NCI-H1417 (cell line): ENCODE measurements at places on chromosomes 1 and 21.

GRCh38 chr1:45414746-45415145 is 74.5 kb upstream of the MUTYH start:
- no peak for DNase-seq

DNA sequence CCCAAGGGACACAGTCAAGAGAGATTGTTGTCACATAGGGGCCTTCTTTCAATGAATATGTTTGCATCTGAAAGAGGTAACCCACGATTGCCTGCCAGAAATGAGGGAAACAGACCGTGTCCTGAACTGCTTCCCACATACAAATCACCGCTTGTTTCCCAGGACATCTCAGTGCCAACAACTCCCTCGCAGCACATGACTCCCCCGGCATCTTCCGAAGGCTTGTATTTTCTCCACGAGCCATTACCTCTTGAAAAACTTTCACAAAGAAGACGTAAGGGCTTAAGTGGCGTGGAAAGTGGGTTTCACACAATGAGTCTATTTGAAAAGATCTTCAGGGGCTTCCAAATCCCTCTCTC is 31.6 kb upstream of the PDE9A start:
- DNase-seq: peak; percentile 96

- DNase-seq: no peak
Measured at GRCh38 chr1:19319196-19319595, 7.1 kb downstream of the SLC66A1 start.

- DNase-seq: no peak
Measured at GRCh38 chr1:201038186-201038876, 14.8 kb upstream of the KIF21B start.

- no peak for DNase-seq
Measured at GRCh38 chr1:234865171-234866006, 255.4 kb upstream of the IRF2BP2 start.

GRCh38 chr1:51002516-51002915 is 32.5 kb downstream of the CDKN2C start:
- DNase-seq: no peak

DNA sequence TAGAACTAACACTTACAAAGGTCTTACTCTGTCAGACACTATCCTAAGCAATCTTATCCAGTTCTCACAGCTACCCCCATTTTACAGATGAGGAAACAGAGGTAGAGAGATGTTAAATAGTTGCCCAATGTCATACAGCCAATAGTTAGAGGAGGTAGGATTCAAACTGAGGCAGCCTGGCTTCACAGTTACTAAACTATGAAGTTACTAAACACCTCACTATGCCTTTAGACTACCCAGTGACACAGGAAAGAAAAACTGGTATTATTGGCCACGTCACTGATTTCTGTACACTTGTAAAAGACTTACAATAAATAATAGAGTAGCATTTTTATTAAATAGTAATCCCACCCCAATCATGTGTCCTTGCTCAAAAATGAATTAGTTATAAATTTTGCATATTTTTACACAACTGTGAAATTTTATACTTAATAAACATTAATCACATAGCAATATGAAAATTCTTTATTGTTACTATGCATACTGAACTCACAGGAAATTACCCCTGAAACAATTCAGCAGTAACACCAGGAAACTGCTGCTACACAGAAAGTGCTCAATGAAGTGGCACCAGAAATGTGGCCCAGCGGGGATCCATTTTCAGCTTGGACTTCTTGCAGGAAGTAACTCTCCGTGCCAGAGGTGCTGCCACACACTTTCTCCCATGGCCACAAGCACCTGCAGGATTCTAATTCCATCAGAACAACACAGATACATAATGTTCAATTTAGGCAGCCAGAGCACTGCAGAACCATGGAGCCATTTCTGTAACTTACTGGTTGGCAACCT is 69.4 kb downstream of the VAV3 start:
- no peak for DNase-seq

DNA sequence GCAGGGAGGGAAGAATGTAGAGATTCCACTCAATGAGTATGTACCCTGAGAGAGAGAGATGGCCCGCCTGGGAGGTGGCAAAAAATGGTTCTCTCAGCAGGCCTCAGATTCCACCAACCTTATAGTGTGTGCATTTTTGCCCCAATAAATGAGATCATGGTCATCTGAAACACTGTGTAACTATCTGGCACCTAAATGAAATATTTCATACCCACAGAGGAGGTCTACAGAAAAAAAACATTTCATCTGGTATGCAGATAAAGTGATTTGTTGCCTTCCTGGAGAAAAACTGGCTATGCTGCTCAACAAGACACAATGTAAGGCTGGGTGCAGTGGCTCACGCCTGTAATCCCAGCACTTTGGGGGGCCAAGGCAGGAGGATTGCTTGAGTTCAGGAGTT is 4.9 kb downstream of the TMCO2 start:
- DNase-seq: no peak

- DNase-seq: no peak
Measured at GRCh38 chr1:6623269-6623965, 1.3 kb upstream of the THAP3 start.

GRCh38 chr1:27136998-27137542 is 17.9 kb downstream of the SLC9A1 start:
- no peak for DNase-seq

- peak; percentile 99 for DNase-seq
Measured at GRCh38 chr1:37391211-37392011, 83.0 kb upstream of the ZC3H12A start.

GRCh38 chr1:29686012-29686930 is 449.9 kb downstream of the PTPRU start:
- peak; percentile 19 for DNase-seq

- DNase-seq: no peak
Measured at GRCh38 chr1:173149887-173150286, 57.2 kb downstream of the TNFSF4 start.

DNA sequence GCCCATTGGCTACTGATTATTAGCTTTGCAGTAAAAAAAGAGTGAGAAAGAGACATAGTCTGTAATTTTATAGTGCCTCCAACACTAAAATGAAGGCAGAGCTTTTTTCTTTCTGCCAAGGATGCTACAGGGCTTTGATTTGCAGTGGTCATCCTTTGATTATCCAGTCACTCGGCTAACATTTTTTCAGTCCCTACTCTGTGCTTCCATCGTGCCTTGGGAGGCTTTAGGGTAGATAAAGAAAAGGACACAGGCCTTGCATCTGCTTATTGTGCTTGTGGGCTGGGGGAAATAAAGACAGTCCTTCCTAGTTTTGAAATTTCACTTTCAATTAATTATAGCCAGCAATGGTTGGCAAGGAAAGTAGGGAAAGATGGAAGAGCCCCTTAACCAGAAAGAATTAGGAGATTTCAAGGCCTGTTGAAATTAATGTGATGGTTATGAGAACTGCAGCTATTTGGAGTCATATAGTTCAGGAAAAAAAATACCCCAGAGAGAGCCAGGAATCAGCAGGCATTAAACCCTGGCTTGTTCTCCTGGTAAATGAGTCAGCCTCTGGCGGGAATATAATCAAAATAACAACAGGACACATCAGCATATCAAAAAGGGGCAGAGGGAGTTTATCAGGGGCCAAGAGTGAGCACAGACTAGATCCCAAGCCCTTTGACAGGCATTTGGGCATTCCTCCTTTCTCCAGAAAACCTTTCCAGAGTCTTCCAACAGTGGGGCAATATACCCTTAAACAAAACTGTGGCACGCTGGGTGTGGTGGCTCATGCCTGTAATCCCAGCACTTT is 27.4 kb downstream of the CACHD1 start:
- DNase-seq: no peak

DNA sequence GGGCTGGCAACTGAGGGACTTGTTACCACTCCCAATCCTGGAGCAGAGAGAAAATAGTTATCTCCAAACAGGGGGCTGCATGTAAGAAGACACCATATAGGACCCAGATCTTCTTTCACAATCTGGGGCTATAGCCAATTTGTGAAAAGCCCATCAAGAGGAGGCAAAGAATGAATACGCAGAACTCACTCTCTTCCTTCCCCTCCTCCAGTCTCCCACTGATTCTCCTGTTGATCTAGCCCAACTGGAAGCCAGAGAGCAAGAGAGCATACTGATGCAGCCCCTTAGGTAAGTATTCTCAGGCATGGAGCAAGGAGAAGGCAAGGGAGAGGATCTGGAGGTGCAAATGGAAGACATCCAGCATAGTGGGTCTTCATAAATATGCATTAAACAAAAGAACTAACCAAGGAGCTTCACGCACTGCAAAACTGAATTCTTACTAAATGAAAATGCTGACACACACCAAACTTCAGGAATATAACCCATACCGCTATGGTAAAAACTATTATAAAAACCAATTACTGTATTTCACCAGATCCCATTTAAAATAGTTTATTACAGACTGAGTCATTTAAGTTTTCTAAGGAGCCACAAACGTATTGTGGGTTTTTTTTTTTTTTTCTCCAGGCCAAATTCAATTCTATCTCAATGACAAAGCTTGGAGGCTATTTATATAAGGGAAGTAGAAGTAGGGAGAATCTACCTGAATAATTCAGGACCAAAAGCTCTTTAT is 15.5 kb upstream of the HMGB4 start:
- no peak for DNase-seq

- no peak for DNase-seq
Measured at GRCh38 chr1:30264672-30265025, 458.7 kb downstream of the MATN1 start.

DNA sequence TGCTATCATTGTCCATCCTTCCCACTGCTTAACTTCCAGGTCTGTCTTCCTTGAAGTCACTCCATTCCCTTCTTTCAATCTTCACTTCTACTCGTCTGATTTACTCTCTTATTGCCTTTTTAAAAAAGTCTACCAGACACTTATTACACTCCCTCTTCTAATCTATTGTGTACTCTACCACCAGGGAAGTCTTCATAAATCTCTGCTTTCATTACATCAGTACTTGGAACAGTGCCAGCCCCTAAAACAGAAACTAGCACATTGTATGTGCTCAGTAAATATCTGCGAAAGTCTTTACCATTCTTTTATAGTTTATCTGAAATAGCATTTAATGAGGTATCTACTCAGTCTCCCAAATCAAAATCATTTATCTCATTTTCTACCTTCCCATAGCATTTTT is 236.4 kb downstream of the USH2A start:
- peak; percentile 14 for DNase-seq

DNA sequence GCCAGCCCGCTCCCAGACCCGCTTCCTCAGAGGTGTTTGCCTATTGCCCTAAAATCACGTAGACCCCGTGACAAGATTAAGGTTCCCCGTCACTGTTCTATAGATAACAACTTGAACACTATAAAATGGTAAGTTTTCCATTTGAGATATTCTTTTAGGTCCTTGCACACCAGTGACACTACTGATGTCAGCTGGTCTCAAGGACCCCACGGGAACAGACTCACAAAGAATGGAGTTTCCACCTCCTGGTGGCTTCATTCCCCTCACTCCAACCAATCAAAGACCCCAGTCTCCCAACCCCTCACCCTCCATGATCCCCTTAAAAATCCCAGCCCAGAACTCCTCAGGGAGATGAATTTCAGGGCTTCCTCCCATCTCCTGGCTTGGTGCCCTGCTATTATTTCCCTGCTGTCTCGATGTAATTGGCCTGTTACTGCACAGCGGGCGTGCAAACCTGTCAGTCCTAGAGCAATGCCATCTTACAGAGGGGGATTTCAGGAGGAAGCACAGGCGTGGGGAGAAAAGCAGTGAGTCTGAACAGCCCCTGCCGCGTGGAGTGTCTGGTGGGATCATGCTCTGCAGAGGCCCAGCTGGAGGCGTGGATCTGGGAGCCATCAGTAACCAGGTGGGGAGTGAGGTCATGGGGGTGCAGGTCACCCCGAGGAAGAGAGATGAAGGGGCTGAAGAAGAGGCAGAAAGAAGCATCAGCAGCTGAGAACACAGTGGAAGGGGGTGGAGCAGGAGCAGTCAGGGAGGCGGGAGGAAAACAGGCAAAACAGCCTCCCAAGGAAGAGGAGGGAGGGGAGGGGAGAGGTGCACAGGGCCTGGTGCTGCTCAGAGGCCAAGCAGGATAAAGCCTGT is 35.1 kb upstream of the LBR start:
- DNase-seq: peak; percentile 91

- no peak for DNase-seq
Measured at GRCh38 chr1:216702170-216702569, 21.1 kb downstream of the ESRRG start.

- DNase-seq: no peak
Measured at GRCh38 chr1:242824435-242824834, 299.9 kb upstream of the PLD5 start.

- DNase-seq: no peak
Measured at GRCh38 chr1:154752273-154753030, 117.6 kb downstream of the KCNN3 start.

DNA sequence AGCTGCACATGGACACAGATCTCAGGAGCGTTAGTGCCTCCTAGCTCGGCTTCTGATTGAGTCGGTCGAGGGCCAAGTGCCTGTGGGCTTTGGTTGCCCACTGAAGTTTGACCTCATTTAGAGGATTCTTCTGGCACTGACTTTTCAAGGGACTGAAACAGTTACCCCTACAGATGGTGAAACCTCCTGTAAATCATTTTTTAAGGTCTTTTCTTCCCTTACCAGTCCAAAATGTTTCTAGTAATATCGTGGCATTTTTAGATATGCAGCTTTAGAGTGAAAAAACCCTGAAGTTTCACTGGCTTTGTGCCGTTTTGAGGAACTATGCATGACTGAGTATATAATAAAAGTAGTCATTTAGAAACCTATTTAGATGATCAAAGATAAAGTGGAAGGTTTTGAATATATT is 34.7 kb upstream of the L1TD1 start:
- DNase-seq: no peak

DNA sequence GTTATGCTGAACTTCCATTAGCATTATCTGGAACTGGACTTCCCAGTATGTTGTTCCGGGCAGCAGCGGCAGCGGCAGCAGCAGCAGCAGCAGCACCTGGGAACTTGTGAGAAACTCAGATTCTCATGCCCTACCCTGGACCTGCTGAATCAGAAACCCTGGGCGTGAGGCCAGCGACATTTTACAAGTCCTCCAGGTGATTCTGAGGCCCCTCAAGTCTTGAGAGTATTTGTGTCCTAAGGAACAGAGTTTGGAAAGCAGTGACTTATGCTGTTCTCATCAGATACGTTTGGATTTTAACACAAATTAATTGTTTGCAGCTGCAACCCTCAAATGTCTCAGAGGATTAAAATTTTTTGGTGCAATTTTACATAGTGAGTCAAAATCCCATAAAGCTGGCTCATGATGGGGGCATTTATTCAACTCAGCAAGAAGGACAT is 157.2 kb upstream of the KAZN start:
- no peak for DNase-seq
